Stimulated activated CD8-positive, alpha-beta memory T cell treated with anti-CD3 and anti-CD28 coated beads, Interleukin-15, amount 100 ng/mL, for 48 hours (primary cell): ENCODE measurements at places on chromosomes 2 and 18.

- no peak for DNase-seq
These were observed 102.3 kb upstream of the MAP2 start for GRCh38 chr2:209321581-209321980.

DNA sequence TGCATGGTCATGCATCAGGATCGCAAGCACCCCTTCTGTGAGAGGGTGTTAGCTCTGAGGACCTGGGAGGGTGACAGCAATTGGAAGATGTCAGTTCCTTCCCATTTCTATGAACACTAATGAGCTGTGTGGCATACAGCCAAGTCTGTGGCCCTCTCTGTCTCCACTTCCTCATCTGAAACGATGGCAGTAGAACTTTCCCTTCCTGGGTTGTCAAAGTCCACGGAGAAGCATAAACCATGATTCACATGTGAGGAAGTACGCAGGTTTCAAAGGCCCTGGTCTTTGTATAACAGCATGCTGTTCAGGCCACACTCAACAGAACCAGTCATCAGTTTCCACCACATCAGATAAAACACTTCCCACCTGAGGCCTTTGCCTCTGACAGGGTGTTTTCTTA, 167.4 kb upstream of the RAB6C start:
- no peak for DNase-seq

- DNase-seq = no peak
These were observed 51.5 kb downstream of the L3MBTL4 start for GRCh38 chr18:6363216-6363615.

GRCh38 chr2:64525317-64525613, 1.1 kb downstream of the AFTPH start:
- DNase-seq = no peak

- no peak for DNase-seq
These were observed 333.7 kb downstream of the CYP26B1 start for GRCh38 chr2:71813807-71814470.
